ENCODE measurements at places on chromosomes 3 and 15.

- DNase-seq, result no peak
Observed at GRCh38 chr3:23550402-23550801, 255.4 kb upstream of the UBE2E1 start.

DNA sequence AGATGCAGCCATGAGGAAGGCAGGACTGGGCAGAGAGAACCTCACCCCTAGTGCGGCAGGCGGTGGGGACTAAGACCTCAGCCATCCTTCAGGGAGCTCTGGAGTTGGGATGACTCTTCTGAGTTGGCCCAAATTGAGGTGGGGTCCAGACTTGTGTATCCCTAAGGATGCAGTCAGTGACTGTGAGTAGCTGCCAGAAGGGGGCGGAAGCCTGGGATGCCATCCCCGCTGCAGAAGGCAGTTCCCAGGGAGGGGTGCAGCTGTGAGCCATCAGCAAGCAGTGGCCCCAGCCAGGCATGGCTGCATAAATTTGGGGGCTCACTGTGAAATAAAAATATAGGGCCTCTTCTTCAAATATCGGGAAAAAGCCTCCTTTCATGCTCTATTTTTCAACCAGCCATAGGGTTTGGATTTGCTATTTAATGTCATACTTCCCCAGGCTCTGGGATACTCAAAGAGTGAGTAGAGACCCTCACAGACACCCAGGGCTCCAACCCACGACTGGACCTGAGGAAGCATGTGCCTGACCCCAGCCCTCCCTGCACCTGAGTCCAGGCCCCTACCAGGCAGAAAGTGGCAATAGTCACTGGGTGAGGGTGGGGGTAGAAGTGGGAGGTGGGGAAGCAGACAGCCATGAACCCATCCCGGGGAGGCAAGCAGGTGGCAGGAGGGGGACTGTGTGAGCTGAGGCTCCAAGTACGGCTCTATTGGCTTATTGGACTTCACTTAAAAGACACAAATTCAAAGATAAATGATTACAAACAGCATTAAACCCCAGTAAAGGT, 30.5 kb downstream of the GRK7 start:
- no peak for DNase-seq

DNA sequence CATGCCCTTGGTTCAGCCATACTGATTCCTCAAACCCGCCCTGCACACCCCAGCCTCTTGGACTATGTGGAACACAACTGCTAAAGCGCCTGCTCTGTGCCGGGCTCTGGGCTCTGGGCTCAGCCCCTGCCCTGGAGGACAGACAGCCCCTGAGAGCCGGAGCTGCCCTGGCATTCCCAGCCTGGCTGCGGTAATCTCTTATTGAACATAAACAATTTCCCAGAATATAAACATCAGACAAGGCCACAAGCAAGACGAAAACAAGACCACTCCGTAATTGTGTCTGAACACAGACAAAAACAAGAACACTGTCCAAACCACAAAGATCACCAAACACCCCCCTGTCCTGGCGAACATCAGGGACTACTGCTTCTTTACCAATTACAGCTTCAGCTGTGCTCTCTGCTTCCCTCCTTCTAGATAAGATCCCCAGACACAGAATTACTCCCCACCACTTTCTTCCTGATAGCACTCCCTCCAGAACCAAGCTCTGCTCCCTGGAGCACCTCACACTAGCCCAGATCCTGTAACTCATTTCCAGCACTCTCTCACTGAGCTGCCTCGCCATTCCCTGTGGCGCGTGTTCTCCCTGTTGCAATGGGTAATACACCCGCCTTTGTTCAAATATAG, 57.1 kb upstream of the TLE3 start:
- no peak for DNase-seq

DNA sequence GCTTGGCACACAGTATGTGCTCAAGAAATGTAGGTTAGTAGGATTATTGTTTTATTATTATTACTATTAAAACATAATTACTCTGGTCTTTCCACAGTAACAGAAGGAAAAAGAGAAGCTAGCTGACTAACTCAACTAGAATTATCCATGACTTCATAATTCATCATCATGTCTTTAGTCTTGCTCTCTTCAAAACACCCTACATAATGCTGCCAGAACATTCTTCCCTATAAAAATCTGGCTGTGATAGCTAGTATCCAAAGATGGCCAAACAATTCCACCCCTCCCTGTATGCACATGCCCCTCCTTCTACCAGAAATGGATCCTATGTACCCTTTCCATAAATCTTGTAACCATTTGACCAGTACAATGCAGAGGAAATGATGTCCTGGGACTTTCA, 48.8 kb upstream of the SRGAP3 start:
- no peak for DNase-seq

- DNase-seq, result no peak
Observed at GRCh38 chr15:80204231-80204630, 47.8 kb downstream of the CTXND1 start.

DNA sequence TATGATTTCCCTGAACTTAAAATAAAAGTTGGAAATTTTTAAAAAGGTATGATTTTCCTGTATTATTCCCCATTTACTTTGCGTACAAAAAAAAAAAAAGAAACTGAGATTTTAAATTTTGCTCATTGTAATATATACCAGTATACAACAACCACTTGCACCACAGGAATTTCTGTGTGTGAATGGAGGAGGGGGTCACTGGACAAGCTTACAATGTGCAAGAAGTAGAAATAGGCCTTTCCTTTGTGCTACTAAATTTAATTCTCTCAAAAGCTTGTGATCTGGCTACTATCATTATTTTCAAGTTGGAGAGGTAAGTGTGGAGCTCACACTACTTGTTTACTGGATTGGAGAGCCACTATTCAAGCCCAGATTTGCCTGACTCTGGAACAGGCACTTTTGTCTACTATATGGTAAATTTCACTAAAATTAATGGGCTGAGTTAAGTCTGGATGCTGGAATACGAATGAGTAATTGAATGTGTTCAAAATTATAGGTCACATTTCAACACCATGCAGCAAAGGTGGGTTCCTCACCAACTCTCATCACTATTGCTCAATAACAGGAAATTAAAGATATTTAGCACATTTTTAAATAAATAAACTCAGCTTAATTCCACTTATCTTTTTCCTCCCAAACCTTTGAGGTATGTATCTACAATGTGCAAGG, 148.0 kb upstream of the MBNL1 start:
- no peak for DNase-seq

DNA sequence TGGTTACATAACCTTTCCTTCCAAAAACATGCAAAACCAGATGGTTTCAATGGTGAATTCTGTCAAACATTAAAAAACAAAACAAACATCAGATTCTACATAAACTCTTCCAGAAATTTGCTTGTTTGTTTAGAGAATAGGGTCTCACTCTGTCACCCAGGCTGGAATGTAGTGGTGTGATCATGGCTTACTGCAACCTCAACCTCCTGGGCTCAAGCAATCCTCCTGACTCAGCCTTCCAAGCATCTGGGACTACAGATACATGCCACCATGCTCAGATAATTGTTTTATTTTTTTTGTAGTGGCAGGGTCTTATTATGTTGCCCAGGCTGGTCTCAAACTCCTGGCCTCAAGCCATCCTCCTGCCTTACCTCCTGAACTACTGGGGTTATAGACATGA, 36.1 kb downstream of the FBXL2 start:
- DNase-seq, result no peak

DNA sequence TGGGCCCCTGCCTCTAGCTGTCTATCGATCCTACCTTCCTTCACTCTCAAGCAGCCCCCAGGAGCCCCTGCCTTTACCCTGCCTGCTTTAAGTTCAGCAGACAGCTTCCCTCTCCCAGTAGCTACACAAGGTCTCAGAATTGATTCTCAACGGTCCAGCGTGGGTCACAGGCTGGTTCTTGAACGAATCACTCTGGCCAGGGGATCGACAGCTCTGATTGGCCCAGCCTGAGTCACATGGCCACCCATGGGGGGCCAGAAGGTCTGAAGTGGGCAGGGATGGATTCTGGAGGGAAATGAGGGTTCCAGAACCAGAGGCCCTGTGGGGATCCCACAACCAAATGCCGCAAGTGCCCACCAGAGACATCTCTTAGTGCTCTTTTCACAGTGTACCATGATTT, 23.7 kb upstream of the CCDC174 start:
- DNase-seq, result no peak

- no peak for DNase-seq
Observed at GRCh38 chr15:56930669-56931313, 12.3 kb downstream of the TCF12 start.

- DNase-seq, result no peak
Observed at GRCh38 chr15:53716909-53717876, 42.3 kb downstream of the WDR72 start.

DNA sequence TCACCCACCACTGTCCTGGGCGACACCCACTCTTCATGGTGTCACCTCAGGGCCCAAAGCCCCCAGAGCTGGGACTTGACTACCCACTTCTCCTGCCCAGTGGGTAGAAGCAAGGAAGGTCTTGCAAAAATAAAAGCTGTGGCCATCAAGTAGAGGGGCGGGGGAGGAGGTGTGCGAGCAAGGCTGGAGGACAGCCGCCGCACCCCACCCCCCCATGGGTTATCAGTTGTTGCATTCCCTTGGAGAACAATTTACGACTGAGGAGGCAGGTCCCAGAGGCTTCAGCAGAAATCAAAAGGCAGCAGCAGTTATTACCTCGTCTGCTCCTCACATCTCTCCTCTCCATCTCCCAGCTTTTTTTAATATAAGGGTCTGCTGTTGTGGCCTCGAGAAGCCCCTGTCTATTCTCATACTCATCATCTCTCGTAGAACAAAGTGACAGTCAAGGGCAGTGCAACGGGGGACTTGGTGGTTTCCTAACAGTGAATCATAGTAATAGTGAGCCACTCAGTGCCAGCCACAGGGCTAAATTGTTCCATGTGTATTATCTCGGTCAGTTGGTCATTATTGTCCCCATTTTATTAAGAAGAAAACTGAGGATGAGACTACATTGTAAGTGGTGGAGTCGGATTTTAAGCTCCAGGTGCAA, 116.4 kb downstream of the PDCD6IP start:
- DNase-seq, result no peak

DNA sequence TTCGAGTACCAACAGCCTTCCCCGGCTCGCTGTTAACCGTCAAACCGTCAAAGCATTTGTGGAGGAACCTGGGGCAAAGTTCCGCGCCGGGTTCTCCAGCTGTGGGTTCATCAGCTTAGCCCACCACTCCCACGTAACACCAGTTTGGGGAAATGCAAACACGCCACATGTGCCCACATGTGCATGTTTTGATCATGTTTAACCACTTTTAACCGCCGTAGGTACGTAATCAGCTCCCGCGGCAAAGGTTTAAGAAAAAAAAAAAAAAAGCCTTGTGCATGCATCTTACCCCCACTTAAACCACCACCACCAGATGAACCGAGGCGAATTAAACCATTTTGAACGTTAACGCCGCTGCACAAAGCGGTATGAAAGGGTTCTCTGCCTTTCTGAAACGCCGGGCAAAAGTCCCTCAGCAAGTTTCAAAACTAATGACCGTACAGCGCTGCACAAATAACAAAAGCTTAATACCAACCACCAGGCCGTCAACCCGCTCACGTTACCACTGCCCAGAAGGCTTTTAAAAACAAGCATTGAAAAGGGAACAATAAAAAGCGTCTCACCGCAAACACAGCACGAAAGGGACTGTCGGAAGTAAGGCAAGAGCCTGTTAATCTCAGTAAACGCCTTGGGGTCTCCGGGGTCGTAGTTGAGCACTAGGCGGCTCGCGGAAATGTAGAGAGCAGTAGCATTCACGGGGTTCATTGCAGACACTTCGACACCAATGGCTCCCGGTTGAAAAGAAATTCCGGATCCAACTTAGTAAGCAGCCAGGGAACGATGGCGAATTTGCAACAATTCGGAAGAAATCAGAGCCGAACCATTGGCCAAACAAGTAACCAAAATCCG, 1.5 kb downstream of the MSL2 start:
- DNase-seq, result peak; percentile 63

DNA sequence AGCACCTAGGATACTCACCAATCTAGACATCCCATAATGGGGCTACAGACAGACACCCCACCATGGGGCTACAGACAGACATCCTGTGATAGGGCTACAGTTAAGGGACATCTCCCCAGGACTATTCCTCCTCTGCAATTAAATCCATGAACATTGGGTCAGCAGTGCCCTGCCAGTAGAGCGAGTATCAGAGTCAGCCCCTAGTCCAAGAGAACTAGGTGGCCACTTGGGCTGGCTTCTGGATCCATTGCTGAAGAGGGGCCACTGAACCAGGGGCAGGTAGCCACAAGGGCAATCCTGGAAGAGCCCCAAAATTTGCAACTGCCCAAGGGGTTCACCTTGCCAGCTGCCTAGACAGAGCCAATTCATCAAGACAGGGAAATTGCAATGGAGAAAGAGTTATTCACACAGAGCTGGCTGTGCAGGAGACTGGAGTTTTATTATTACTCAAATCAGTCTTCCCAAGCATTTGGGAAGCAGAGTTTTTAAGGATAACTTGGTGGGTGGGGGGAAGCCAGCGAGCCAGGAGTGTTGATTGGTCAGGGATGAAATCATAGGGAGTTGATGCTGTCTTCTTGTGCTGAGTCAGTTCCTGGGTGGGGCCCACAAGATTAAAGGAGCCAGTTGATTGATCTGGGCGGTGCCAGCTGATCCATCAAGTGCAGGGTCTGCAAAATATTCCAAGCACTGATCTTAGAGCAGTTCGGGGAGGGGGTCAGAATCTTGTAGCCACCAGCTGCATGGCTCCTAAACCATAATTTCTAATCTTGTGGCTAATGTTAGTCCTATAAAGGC, 170.2 kb upstream of the SMAD3 start:
- no peak for DNase-seq

GRCh38 chr3:17995769-17996168, 253.3 kb upstream of the TBC1D5 start:
- no peak for DNase-seq

DNA sequence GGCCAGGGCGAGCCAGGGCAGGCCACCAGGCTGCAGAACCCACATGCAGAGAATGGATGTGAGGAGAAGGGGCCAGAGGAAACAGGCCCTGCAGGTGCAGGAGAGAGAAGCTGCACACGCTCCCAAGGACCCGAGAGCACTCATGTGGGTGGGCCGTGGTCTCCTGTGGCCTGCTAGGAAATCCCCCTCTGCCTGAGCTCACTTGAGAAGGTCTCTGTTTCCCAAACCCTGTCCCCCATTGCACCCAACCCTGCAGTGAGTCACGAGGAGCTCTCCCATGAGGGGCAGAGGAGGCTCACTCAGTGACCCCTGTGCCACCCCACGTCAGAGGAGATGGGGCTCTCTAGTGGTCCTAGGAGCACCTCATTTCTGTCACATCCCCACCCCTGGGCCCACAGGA, 111.1 kb downstream of the KLF13 start:
- no peak for DNase-seq

- DNase-seq, result no peak
Observed at GRCh38 chr3:193826159-193826795, 233.3 kb downstream of the OPA1 start.

DNA sequence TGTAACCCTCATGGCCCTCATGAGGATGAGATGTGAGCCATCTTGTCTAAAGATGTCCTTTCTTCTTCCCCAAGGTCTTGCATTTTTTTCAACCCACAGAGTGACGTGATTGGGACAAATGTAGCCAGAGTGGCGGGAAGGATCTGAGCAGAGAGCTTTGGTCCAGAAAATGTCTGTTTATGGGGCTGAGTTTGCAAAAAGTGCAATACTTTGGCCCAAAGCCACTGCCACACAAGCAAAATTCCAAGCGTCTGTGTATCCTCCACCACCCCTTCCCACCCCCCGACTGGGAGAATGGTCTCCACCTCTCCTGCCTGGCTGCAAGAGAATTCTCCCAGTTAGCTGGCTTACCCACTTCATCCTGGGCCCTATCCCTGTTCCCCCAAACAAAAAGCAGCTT, 246.9 kb upstream of the LRIG1 start:
- DNase-seq, result no peak

- no peak for DNase-seq
Observed at GRCh38 chr3:26307787-26308186, 314.8 kb upstream of the LRRC3B start.

GRCh38 chr3:160754371-160754854, 1.6 kb upstream of the PPM1L start:
- peak; percentile 31 for DNase-seq

Measured in CD8-positive, alpha-beta memory T cell (primary cell).